CD4-positive, alpha-beta T cell treated with Interleukin-2 at 100 ng/mL for 4 hours (primary cell): ENCODE measurements at places on chromosomes 6 and 20.
A peak's percentile ranks its signal among the peaks of the same experiment; 100 is the strongest.

- DNase-seq: no peak
These were observed 83.4 kb downstream of the ADGRB3 start for GRCh38 chr6:68718385-68719073.

- no peak for DNase-seq
These were observed 20.1 kb upstream of the RNGTT start for GRCh38 chr6:88983532-88983931.

DNA sequence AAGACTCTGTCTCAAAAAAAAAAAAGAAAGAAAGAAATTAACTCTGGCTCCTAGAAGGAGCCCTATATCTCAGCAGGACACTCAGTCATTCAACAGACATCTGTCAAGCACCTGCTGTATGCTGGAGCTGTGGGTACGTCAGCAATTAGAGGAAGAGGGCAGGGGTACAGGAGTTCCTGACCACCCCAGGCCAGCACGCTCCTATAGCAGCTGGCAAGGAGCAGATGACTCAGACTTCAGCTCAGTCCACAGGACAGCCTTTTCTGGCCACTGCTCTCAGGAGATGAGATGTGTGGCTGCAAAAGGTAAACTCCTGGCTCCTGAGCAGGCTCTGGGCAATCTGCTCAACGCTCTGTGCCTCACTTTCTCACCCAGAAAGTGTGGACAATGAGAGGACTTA, 1.7 kb upstream of the RTEL1 start:
- no peak for DNase-seq

DNA sequence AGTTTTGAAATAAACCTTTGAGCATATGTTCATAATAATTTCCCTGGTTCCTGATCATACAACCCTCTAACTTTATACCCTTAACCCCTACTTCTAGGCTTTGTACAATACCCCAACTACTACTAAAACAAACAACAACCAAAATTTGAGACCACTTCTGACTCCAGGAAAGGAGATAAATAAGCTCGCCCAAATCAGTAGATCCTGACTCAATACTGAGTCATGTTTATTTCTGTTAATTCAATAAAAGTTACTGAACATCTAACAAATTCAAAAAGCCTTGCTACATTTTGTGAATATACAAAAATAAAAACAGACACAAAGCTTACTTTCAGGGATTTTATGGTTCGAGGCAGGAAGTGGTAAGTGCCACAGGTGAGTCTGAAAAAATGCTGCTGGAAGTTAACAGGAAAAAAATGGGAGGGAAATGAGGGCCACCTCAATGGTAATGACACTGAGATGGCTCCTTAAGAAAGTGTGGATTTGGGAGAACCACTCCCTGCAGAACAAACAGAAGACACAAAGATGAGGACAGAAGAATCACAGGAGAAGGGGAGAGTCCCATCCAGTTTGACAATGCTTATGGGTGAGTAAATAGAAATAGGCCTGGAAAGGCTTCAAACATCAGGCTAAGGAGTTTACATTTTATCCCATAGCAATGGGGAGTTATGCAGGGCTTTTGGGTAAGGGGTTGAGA, 63.4 kb downstream of the DST start:
- no peak for DNase-seq

DNA sequence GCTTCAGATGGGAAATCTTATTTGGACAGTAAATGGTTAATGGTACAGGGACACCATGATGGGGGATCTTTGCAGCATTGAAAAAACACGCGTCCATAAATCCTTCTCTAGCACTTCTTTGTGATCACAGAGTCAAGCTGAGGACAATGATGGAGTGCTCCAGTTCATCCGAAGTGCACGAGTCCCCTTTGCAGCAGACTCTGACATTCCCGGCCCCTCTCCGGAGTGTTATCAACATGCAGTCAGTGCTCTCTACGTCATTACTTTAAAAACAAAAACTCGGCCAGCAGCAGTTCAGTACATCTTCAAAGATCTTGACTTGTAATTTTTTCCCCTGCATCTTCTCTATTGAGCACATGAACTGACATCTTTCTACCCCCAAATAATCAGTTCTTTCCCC, 185.5 kb upstream of the AKAP12 start:
- no peak for DNase-seq

GRCh38 chr6:35993150-35993549, 31.3 kb downstream of the SLC26A8 start:
- no peak for DNase-seq

DNA sequence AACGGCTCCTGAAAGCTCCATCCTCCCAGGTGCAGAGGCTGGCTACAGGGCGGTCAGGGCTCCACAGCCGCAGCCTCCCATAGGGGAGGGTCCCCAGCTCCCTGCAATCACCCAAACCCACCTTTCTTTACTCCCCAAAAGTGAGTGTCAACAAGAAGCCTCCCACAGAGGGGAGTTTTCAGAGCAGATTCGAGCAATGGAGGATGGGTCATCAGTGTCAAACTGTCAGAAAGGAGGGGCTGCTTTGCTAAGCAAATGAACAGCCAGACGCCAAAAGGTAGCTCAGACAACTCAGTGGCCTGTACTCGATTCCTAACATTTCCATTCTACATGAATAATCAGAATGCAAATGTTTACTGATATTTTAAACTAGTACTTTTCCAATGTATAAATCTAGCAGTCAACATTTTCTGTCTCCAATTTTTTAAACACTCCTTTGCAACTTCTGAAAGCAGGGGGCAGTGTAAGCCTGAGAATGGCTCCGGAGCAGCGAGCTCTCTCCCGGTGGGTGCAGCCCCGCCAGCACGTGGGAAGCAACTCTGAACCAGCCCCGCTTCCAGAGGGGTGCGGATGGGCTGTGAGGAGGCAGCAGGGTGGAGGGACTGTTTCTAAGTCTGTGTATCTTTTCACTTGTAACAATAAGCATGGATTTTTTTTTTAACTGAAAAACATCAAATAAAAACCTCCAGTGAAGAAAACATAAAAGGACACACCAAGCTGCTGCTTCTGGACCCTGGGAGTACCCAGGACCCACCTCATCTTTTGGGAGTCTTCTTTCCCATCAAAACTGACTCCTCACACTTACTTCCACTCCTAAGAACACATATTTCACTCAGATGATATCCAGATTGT, 54.9 kb downstream of the TAF4 start:
- DNase-seq: peak; percentile 68

- DNase-seq: no peak
These were observed 405.6 kb downstream of the BTBD9 start for GRCh38 chr6:38234141-38234540.

- DNase-seq: no peak
These were observed 27.5 kb upstream of the SIRPA start for GRCh38 chr20:1867495-1868260.

- DNase-seq: no peak
These were observed 41.5 kb downstream of the SH3BGRL2 start for GRCh38 chr6:79672631-79673111.

GRCh38 chr6:153564803-153565202, 433.7 kb upstream of the RGS17 start:
- no peak for DNase-seq

DNA sequence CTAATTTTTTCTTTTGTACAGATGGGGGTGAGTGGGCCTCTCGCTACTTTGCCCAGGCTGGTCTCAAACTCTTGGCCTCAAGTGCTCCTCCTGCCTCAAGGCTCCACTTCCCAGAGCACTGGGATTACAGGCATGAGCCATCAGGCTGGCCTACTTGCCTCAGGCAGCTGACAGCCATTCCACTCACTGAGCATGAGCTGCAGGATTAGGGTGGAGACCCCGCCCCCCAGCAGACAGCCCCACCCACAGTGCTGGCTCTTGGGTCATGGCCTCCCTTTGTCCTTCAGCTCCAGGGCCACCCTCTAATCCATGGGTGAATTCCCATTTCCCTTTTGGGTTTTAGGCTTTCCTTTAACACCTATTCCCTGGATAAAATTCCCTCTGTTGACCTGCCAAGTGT, 82.1 kb downstream of the BFSP1 start:
- no peak for DNase-seq

- DNase-seq: no peak
These were observed 6.5 kb downstream of the DDO start for GRCh38 chr6:110408901-110409300.

DNA sequence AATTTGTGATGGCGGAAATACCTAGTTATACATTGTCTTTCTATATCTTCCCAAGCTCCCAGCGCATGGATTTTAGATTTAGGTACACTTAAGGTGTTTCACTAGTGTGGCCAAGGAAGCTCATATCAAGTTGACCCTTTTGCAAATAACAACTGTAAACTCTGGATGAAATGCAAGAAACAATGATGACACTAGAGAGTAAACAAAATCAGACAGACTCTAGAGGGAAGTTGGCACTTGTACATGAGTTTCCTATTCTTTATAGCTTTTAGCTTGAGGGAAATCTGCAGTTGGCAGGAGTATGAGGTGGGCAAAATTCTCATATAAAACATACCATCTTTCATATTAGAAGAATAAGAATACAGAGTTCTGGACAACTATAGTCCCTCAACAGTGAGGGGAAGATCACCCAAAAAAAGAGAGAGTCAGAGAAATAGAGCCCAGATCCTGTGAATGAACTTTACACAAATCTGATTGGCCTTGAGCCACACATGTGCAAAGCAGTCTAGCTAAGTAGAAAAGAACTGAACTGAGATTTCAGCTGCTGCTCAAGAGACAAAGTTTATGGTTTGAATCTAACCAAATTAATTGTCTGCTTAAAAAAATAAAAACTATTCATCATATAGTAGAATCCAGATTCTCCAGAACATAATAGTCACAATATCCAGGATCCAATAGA, 26.1 kb downstream of the TXLNB start:
- no peak for DNase-seq

DNA sequence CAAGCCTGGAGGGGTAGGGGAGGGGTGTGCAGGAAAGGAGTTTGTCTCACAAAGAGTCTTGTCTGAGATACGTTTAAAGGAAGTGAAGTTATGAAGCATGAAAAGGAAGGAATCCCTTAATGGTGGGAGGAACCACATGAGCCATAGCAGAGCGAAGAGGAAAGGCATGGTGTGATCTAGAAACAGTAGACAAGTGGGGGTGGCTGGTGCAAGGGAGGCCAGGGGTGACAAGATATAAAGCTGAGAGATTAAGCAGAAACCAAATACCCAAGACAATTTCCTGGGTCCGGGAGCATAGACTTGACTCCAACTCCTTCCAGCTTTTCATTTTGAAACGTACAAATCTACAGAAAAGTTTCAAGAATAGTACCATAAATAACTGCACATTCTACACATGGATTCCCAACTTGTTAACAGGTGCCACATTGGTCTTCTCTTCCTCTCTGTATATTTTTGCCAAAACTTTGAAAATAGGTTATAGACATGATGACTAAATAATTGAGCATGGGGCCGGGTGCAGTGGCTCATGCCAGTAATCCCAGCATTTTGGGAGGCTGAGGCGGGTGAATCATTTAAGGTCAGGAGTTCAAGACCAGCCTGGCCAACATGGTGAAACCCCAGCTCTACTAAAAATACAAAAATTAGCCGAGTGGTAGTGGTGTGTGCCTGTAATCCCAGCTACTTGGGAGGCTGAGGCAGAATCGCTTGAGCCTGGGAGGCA, 211.6 kb downstream of the SLC24A3 start:
- DNase-seq: no peak

GRCh38 chr6:119022796-119023195, 55.7 kb downstream of the FAM184A start:
- no peak for DNase-seq

- no peak for DNase-seq
These were observed 11.3 kb downstream of the SLC17A5 start for GRCh38 chr6:73642530-73642929.

GRCh38 chr6:293193-294174, 1.2 kb downstream of the DUSP22 start:
- peak; percentile 53 for DNase-seq

DNA sequence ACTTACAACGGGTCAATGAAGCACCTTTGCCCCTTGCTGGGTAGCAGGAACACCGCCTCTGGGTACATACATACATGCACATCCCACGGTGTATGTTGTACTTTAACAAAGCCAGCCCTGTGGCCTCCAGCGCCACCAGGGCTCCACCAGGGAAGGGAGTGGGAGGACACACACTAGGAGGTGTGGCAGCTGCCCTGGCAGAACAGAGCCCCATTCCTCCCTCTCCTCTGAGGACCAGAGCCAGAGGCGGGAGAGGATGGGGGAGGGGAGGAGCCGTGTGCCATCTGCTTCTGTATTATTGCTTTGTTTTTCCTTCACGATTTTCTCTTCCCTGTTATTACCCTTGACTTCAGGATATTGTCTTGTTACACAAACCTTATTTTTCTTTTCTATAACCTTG, 105.8 kb upstream of the TRAF3IP2 start:
- no peak for DNase-seq

GRCh38 chr6:82268301-82268846, 20.8 kb upstream of the IBTK start:
- no peak for DNase-seq

DNA sequence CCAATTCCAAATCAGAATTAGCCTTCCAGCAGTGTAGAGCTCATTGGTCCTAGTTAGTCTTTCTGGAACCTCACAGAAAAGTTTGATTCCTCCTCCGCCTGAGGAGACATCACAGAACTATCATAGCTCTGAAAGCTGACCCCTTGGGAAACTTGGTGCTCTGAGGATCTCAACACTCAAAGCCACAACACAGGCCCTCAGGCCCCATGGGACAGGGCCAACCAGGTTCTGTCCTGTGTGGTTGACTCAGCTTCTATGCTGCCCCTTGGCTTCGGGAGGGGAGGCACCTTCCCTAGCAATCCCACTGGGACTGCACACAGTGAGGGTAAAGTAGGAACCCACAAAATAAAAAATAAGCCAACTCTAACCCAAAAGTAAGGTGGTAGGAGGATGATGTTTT, 237.5 kb upstream of the ECI2 start:
- DNase-seq: no peak

GRCh38 chr6:170050591-170051041, 240.3 kb downstream of the DLL1 start:
- DNase-seq: no peak

- DNase-seq: no peak
These were observed 13.9 kb upstream of the PXDC1 start for GRCh38 chr6:3765415-3765814.

GRCh38 chr6:150606168-150606591, 6.5 kb downstream of the PLEKHG1 start:
- DNase-seq: no peak

DNA sequence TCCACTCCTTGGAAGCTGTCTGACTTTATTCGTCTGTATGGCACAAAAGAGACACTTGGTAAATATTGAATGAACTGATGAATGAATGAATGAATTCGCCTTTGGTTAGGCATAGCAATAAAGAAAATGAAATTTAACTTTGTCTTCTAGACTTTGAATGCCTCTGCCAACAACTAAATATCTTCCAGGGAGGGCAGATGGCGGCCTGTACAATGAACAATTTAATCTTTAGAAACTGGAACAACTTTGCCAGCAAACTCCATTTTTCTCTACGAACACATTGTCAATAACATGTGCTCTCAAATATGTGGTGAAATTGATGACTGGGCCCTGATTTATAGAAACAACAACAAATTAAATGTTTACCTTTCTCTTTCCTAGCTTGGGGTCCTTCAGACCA, 140.6 kb downstream of the ZNF217 start:
- no peak for DNase-seq

GRCh38 chr6:29667158-29667557, 10.3 kb downstream of the MOG start:
- DNase-seq: no peak

GRCh38 chr6:142879527-142879926, 65.4 kb downstream of the HIVEP2 start:
- no peak for DNase-seq
